ENCODE measurements at places on chromosomes 5 and 9.

DNA sequence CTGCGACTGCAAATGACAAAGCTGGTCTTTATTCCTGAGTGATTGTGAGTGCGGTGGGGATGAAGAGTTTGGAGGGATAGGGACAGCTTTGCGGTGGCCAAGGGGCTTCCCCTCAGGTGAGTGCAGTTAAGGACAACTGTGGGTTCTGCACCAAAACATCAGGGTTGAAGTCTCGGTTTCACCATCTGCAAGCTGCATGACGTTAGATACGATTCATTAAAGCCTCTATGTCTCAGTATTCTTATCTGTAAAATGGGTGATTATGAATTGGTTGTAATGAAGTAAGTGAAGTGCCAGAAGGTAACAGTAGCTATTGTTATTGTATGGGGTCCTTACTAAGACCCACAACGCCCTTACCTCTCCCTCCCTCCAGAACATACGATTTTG, 226.8 kb upstream of the DAPK1 start:
- no peak for DNase-seq

DNA sequence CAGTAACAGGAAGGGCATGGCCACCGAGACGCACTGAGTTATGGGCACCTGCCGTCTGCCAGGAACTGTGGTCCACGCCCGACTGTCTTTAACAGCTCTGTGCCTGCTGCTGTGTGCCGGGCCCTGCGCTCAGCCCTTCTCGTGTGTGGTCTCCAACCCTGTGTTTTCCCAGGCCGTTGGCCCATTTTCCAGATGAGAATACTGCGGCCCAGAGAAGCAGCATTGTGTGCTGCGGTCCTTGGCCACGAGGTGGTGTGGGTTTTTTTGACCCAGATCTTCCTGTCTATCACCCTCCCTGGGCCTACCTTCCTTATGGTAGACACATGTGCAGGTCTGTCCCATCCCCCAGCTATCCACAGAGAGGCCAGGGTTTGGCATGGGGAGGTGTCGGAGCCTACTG, 47.0 kb downstream of the RXRA start:
- DNase-seq = no peak

- peak; percentile 71 for DNase-seq
Measured at GRCh38 chr5:672329-673160, 20.6 kb downstream of the TPPP start.

DNA sequence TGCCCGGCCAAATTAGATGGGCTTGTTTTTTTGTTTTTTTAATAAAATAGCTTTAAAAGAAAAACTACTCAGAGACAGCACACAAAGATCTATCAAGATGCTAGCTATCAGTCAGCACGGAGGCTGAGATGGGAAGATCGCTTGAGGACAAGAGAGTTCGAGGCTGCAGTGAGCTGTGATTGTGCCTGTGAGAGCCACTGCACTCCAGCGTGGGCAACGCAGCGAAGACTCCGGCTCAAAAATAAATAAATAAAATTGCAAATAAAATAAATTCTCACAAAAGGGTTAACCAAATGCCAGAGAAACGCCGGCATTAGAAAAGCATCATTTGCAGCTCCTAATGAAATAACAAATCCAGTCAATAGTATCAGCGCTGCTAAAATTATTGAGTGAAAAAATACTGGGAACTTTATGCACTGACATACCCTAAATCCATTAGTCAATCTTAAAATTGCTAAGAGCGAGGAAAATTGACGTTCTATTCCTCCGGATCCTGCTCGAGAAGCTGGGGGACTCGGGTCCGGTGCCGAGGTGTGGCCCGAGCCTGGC, 681 bp downstream of the CPLANE1 start:
- DNase-seq = no peak

- DNase-seq = no peak
Measured at GRCh38 chr5:116859666-116860320, 285.2 kb upstream of the SEMA6A start.

DNA sequence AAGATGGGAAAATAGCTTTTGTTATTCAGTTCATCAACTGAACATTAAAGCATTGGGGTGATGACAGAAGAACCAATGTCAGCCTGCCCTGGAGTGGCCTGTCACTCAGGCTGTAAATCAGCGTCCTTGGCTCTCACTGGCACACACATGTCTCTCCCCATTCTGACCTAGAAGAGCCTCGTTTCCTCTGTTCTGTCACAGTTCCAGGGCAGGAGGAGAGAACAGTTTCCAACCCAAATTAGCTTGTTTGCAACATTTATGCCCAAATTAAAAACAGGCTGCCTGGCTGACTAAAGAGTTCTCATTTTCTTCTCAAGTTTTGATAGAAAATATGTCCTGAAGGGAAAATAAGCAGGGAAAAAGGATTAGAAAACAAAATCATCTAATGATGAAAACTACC, 520.1 kb downstream of the CHSY3 start:
- no peak for DNase-seq

DNA sequence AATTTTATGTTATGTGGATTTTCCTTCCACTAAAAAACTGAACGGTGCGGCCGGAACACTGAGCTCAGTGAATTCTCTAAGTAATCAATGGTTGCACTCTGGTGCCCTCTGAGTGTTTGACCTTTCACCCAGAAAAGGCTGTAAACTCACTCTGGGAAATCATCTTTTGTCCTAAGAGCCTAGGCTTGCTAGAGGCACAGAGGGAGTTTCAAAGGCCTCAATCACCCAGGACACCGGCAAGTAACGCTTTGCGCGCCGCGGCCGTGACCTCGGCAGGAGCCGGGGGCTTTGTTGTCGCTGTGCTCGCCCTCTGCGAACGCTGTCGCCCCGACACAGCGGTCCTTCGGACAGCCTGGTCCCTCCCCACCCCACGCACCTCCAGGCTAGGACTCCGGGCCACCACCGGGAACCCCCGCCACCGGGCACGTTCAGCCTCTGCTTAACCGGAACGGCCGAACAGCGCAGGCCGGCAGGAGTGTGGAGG, 703 bp downstream of the ISCA1 start:
- no peak for DNase-seq

- DNase-seq = no peak
Measured at GRCh38 chr9:128218172-128218517, 15.0 kb downstream of the DNM1 start.

GRCh38 chr9:100933656-100934055, 94.9 kb upstream of the PLPPR1 start:
- DNase-seq = no peak

DNA sequence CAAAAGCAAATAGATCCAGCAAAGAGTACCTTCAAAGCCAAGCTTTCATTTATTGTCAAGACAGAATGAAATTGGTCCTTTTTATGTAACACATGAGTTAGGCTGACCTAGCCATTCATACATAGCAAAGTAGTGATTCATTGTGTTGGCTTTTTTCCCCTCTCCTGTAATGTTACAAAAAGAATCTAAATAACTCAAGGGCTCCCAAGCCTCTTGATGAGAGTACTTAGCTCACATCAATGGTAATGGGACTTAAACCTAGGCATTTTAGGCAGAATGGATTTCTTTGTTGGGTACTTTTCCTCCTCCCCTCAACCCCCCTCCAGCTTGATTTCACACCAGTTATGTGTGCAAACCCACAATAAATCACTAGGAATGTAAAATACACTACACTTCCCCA, 123.7 kb downstream of the EBF1 start:
- DNase-seq = no peak

GRCh38 chr5:111398013-111398412, 114.3 kb downstream of the STARD4 start:
- DNase-seq = no peak

- DNase-seq = no peak
Measured at GRCh38 chr9:78573205-78573604, 276.3 kb downstream of the PSAT1 start.

DNA sequence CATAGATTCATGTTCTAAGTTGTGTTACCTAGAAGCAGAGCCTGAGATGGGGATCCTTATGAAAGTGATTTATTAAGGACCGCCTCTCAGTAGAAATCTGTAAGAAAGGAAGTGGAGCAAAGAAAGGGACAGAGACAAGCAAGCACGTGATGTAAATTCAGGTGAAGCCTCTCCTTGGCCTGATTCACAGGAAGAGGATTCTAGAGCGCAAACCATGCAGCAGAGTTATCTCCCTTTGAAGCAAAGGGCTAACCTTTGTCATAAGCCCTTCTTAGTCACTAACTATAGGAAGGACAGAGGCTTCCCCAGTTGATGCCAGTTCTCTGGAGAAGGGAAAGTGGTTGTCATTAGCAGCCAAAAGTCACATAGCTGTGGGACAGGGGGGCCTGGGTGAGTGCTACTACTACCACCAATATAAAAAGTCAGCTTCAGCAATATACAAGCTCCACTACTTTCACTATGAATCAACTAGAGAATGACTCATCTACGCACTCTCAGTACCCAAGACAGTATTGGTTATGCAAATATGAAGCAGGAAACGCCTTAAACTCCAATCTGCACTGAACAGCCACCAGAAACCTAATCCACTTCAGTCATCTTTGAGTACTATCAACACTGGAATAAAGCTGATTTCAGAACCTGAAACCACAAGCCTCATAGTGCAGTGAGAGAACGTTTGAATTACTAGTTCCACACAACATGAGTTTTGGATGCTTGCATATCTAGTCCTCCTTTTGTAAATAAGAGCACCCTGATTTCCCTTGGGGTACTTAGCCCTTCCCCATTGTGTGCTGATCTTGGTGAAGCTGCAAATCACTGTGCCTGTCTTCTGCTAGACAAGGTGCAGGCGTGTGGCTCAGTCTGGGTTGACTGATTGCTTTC, 162.7 kb downstream of the ZNF608 start:
- DNase-seq = no peak

- DNase-seq = peak; percentile 26
Measured at GRCh38 chr9:4987961-4988421, 2.9 kb downstream of the JAK2 start.

- no peak for DNase-seq
Measured at GRCh38 chr5:2929779-2930178, 178.3 kb upstream of the IRX2 start.

- DNase-seq = no peak
Measured at GRCh38 chr5:35618304-35618636, 607 bp downstream of the SPEF2 start.

DNA sequence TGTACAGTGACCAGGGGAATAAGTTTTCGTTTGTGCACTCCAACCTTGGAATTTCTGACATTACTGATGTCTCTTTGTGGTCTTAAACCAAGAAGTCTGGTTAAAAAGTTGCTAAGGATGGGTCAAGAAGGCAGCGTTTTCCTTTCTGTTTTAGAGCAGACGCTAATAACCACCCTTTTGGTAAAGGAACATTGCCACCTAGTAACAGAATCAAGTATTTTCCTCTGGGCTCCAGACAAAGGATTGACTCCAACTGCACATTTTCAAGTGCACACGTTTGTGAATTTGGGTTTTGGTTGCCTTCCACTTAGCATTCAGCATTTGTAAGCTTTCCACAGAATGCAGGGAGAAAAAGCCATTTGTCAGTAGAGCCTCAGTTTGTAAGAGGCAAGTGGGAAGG, 22.2 kb upstream of the CEP78 start:
- DNase-seq = no peak

DNA sequence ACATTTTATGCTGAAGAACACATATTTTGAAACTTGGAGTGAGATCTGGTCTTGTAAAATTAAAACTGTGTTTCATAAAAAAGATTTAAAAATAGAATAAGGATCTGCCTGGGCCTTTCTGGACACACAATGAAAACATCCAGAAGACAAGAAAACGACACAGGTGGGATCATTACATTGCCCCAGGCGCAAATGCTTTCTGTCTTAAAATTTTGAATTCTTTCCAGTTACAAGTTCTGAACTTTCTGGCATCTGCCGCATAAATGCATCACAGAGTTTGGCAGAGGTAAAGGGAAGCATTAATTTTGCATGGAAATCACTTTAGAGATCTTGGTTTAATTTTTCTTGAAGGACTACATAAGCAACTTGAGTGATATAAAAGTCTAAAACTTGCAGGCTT, 219.6 kb downstream of the WDR70 start:
- no peak for DNase-seq

DNA sequence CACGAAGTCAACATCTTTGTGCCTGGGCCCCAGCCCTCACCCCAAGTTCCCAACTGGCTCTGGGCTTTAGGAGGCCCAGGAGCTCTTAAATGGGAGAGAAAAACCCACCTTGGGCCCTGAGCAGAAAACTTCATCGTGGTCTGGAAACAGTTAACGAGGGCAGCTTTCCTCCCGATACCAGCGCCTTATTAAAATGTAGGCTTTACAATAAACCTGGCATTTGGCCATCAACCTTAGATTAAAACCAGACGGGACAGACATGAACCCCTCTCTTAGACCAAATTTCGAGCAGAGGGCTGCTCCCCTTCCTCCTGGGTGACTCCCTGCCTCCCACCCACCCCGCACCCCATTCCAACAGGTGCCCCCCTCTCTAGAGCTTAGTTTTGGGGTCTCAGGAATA, 39.4 kb downstream of the PRRX2 start:
- no peak for DNase-seq

- DNase-seq = no peak
Measured at GRCh38 chr9:28212979-28213378, 639.7 kb upstream of the C9orf72 start.

GRCh38 chr5:35828082-35828598, 28.6 kb upstream of the IL7R start:
- no peak for DNase-seq

DNA sequence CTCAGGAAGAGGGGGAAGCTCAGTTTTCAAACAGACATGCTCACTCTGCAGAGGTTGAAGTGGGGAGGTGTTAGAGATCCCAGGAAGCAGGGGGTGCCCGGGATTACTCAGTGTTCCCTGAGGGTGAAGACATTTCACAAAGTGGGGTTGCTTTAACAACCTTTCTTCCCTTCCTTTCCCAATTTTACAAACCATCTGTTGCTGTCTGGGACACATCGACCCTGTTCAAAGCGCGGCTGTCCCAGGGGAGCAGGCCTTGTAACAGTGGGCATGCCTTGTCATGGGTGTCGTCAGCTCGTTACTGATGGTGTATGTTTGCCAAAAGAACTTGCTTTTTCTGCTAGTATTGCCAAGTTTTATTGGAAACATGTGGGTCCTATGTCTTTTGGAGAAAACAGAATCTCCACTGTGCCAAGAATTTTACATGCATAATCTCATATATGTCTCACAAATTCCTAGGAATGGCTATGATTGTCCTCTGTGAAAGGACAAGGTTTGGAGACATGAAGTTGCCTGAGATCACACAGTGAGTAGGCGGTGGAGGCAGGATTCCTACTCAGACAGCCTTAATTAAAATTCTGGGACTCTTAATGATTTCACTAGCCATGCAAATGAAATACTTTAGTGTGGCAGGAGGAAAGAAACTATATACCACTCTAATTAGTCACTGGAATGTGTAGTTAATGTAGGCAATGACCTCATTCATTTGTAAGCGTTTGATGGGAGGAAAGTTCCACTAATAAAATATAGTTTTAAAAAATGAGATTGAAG, 198.9 kb downstream of the NXNL2 start:
- no peak for DNase-seq

DNA sequence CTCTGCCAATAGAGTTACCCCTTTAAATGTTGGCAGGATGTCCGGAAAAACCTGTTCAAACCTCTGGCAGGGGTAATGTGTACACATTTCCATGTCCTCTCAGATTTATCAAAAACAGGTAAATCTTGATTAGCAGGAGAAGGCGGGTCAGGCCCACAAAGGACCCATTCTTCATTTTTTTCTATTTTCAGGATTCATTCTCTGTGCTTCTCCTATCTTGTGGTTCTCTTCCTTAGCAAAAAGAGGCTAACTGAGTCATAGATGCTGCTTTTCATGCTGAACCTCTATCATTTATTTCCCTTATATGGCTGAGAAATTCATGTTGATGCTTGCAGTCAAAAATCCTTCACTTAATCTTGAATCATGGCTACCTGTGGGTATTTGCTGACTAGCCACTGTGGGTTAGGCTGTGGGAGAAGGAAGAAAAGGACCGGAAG, 112.7 kb upstream of the IQGAP2 start:
- DNase-seq = no peak

GRCh38 chr5:173575985-173576384, 40.5 kb downstream of the BOD1 start:
- DNase-seq = no peak

GRCh38 chr5:155943516-155944407, 383.2 kb upstream of the SGCD start:
- peak; percentile 1 for DNase-seq
